ENCODE measurements at places on chromosomes 11 and 22.

- DNase-seq, result no peak
Measured at GRCh38 chr22:37497062-37497599, 10.9 kb upstream of the MFNG start.

DNA sequence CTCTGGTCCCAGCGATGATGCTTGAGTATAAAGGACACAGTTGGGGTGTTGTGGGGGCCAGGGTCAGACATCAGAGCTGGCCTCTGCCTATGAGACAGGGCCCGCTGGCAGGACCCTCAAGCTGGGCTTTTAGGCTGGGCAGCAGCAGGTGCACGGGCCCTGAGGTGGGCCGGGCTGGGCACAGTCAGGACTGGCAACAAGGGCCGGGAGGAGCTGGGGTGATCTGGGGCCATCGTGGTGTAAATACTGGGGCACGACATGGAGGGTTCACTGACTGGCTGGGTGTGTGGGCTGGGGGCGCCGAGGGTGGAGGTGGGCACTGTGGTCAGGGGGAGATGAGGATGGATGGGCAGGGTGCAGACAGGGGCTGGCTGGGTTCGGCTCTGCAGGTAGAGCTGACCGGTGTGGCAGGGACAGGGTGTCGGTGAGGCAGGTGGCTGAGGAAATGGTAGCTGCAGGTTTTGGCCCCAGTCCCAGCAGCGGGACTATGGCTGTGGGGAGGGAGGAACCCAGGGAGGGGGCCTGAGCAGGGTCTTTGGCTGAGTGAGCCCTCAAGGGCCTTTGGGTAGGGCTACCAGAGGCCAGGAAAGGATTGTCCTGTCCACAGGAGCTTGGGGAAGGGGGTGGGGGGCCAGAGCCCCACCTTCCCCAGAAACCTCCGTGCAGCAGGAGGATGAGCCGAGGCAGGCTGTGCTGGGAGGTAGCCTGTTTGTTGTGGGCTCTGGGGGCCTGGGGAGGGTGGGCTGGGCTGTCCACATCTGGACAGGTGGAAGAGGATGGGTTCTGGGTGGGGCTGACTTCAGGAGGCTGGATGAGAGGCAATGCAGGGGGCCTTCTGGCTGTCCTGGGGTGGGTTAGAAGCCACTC is 81.4 kb downstream of the KCNQ1 start:
- no peak for DNase-seq

- no peak for DNase-seq
Measured at GRCh38 chr11:128598096-128598495, 10.7 kb upstream of the ETS1 start.

- DNase-seq, result no peak
Measured at GRCh38 chr11:69372589-69373250, 78.8 kb downstream of the MYEOV start.

GRCh38 chr11:120330045-120330444 is 4.9 kb downstream of the TLCD5 start:
- DNase-seq, result no peak

Measured in NCI-H1048 (cell line).